Kidney (tissue), 22 donors: ENCODE measurements at places on chromosomes 7 and 10. TPM values are rescaled to one million over a fixed set of nuclear protein-coding genes. Genes with fewer than 3 reads are reported as not detected.

DNA sequence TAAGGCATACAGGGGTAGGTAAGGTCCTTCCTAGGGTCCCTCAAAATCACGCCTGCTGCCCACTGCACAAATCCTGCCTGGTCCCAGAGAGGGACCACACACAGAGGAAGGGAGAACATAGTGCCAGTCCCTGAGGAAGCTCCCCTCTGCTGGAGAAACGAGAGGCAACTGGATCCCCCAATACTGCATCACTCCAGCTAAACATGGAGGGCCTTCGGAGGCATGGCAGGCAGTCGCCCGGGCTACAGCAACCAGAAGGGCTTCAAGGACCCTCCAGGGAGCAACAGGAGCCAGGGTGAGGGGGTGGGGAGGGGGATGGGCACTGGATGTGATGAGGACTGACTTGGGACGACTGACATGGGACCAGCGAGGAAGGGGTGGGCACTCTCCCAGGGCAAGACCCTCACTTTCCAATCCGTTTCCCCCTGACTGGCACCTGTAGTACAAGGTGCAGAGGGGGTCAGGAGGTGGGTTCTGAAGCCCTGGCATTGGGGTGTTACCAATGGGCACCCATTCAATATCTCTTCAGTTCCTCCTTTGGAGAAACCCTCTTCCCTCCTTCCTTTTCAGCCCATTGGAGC lies 21.7 kb downstream of the DDIT4 start:
- peak; percentile 59 for DNase-seq

DNA sequence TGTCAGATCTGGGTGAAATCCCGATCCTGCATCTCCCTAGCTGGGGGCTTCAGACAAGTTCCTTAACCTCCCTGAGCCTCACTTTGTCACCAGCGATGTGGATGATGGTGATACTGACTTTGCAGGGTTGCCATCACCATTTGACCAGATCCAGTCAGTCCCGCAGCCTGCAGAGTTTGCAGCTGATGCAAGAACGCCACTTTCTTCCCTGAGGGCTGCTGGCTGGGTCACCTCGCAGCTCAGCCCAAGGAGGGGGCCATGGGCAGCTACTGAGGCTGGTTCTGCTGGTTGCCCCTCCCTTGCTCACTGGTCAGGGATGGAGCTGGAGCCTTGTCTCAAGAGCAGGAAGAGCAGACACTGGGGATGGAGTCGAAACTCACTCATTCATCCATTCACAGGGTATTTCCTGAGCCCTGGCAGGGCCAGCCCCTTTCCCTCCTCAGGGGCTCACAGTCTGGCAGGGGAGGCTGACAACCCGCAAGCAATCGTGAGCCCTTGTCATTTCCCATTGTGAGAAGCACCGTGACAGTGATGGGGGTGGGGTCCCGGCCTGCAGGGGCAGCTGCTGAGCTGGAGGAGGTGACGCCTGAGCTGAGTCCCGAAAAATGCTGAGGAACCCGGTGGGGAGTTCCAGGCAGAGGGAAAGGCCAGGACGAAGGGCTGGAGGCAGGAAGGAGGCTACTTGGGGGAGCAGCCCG lies 111.1 kb upstream of the TCF7L2 start:
- DNase-seq: no peak

Gene ANXA8L1
- not detected for polyA plus RNA-seq

Gene EIF5AL1
- 1.4 TPM for polyA plus RNA-seq

Gene NOS3
- 9.3 TPM for polyA plus RNA-seq
